Lower lobe of right lung (tissue), 2 donors: ENCODE measurements at places on chromosomes 11 and 22. TPM values are rescaled to one million over a fixed set of nuclear protein-coding genes. Genes with fewer than 3 reads are reported as not detected.

GRCh38 chr11:112226062-112226830 is at the start of gene PTS:
Gene PTS (plus strand): TSS chr11:112226428. CDS start chr11:112226444, 16 bp downstream.
- DNase-seq, result peak; percentile 92

Gene HEPHL1
- not detected for total RNA-seq

DNA sequence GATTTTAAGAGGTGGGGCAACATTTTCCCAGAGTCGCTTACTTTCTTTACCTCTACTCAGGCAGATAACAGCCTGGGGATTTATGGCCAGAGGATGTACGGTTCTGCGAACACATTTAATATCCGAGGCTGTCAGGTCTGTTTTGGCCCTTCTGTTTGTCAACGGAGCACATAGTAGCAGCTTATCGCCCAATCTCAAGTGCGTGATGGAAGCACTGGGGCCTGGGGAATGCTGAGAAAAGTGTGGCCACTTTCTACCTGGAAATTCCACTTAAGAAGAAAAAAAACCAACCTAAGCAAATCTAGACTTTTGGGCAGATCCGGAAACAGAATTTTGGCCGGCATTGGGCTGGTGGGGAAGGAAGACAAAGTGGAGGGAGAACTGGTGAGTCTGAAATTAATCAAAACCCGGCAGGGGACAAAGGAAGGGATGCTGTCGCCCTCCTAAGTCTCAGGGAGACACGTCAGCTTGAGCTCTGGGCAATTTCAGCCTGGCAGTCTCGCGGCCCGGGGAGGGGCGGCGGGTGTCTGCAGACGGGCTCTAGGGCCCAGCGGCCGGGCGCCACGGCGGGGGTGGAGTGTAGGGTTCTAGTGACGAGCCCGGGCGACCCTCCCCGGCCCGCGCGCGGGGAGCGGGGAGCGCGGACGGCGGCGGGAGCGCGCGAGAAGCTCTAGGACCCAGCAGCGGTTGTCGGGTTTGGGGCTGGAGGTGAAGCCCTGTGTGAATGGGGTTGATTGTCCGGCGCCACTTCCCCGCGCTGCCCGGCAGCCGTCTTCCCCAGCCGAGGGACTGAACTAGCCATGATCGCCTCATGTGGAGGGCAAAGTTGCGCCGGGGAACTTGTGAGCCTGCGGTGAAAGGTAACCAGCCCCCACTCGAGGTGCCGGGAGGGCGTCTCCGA is at the start of gene AMOTL1:
Gene AMOTL1, plus strand, starts transcription at position 656 of the 901 bp plus-strand sequence. Its CDS starts 156 bp downstream, at position 812.
- peak; percentile 94 for DNase-seq

Gene LIMK2
- total RNA-seq, result 61.2 TPM

DNA sequence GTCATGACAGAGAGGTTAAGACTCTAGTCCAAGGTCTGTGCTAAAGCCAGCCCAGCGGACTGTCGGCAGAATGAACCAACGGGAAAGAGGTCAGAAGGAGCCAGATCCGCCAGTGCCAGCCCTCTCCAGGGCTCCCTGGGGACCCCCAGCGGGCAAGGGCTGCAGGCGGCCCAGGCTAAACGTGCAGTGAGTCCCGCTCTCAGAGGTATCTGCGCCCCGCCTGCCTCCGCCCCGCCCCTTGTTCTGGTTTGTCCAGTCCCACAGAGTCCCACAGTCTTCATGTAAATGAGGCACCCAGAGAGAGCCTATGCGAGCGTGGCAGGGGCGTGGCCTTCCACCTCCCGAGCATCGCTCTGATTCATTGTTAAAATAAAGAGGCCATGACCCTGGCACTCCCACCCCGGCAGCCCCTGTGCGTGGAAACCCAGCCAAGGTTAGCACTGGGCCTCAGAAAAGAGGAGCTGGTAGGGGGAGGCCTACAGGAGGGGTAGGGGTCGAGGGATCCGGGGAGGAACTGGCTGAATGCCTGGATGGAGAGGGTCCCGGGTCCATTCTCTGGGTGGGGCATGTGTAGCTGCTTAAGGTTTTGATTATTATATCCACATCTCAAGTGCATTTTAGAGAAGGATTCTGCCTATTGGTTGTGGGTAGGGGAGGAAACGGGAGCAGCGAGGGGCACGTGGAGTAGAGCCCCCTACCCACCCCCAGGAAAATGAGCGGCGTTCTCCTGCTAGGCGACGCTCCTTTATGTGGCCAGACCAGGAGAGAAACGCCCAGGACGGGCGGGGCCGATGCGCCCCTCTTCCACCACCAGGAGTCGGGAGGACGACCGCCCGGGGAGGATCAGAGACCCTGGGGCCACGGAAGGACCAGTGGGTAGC is at the start of gene TRIOBP:
Gene TRIOBP, plus strand, starts transcription at position 392 of the 881 bp plus-strand sequence. CDS start 4,318 bp downstream, outside the sequence.
- DNase-seq, result peak; percentile 97

Gene OR8G5
- total RNA-seq, result 0.35 TPM

Gene RSF1
- total RNA-seq, result 59.6 TPM

GRCh38 chr11:64204464-64204989 is 2.0 kb upstream of the FERMT3 start:
- peak; percentile 91 for DNase-seq

- no peak for DNase-seq
These were observed 21.4 kb upstream of the CDON start for GRCh38 chr11:126083829-126084607.

GRCh38 chr22:35633520-35633919 is 14.7 kb upstream of the APOL6 start:
- DNase-seq, result no peak
